Large intestine (tissue), 12 donors: ENCODE measurements at places on chromosomes 3 and 15. TPM values are rescaled to one million over a fixed set of nuclear protein-coding genes. Genes with fewer than 3 reads are reported as not detected.

PLAAT1 gene
- 0.24 TPM for polyA plus RNA-seq

DNA sequence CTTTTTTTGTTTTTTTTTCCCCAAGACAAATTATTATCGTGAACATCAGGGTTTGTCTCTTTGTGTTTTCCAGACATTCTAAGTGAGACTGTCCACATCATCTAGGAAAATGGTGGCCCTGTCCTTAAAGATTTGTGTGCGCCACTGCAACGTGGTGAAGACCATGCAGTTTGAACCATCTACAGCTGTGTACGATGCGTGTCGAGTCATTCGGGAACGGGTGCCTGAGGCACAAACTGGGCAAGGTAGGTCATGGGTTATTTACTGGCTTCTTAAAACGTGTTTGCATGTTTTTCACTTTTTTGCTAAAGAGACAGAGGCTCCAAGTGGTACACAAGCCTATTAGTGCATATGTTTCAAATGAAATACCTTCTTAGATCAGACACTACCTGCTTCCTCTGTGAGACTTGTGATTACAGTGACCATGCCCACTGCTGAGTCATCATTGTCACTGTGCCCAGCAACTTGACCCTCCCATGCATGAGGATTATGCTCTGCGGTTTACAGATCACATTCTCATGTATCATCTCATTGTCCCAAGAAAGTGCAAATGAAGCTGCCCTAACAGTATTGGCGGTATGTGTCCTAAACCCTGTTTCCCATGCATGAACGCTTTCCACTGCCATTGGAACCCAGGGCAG, 395.2 kb upstream of the TPM1 start:
- DNase-seq, result no peak

ZBTB47 gene
- 12.5 TPM for polyA plus RNA-seq

DNA sequence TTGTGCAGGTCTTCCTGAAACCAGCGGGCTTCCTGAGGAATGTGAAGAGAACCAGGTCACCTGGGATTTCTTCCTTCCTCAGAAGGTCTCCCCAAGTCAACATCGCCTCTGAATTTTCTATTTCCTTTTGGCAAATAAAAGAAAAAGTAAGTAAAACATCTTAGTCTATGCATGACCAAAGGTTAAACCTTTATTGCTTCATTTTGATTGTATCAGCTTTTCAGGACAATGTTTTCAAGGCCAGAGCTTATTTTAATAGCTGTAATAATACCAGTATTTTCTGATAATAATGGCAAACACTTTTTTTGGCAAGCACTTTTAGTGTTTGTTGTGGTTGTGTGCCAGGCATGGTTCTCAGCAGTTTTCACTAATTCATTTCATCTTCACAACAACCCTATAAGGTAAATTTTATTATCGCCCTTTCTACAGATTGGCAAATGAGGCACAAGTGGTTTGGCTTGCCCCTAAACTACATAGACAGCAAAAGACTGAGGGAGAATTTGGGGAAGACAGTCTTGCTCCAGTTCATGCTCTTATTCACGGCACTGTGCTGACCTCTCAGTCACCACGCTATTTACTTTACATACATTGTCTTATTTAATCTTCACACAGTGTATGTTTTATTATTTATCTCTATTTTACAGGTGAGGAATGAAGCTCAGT, 110.4 kb downstream of the RPL22L1 start:
- no peak for DNase-seq

GRCh38 chr15:73712107-73712506, 27.9 kb downstream of the CD276 start:
- DNase-seq, result no peak

GRCh38 chr15:41966920-41967465, 5.4 kb downstream of the EHD4 start:
- no peak for DNase-seq

AP3S2 gene
- 26.1 TPM for polyA plus RNA-seq
